Spleen (tissue), 13 donors: ENCODE measurements at places on chromosomes 7 and 10. TPM values are rescaled to one million over a fixed set of nuclear protein-coding genes. Genes with fewer than 3 reads are reported as not detected.

GRCh38 chr10:124683814-124684213 lies 60.4 kb downstream of the FAM53B start:
- no peak for DNase-seq
- H3K36me3 ChIP-seq: peaks cover 58% of the 10 kb centered on the region
- no peak overlapping the region for H3K4me3 ChIP-seq

DNA sequence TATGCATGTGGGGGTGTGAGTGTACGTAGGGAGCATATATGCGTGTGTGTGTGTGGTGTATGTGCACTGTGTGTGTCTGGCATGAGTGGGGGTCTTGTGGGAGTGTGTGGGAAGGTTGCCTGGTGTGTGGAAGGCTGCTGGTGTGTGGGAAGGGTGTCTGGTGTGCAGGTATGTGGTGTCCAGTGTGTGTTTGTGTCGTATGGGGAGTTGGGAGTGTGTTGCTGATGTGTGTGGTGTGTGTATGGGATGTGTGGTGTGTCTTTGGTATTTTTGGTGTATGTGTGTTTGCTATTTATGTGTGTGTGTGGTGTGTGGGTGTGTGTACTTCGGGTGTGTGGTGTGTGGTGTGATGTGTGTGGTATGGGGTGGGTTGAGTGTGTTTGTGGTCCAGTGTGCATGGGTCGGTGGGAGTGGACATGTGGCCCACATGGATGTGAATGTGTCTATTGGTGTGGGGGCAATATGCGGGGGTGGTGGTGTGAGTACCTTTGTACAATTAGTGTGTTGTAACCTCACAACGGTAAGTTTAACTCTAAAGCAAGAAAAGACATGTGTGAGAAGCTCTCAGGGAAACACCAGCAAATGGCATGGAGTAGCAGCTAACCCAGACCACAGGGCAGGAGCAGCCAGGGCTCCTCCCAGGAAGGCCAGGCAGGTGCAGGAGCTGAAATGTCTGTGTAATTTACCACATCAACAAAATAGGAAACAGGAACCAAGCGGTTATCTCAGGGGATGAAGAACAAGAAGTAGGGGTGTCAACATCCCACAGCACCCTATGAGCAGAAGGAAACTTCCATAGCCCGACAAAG lies 11.9 kb downstream of the ANTXRL start:
- no peaks in the 10 kb centered on the region for H3K27me3 ChIP-seq
- peak; percentile 61 for DNase-seq
- peaks cover 9% of the 10 kb centered on the region for H3K4me1 ChIP-seq
- no peak overlapping the region for H3K4me3 ChIP-seq

GRCh38 chr7:6727663-6728062 lies 20.9 kb upstream of the ZNF12 start:
- peaks cover 1% of the 10 kb centered on the region for H3K36me3 ChIP-seq
- no peak overlapping the region for H3K4me3 ChIP-seq
- peaks cover 5% of the 10 kb centered on the region for H3K4me1 ChIP-seq
- no peak for DNase-seq
- no peak overlapping the region for H3K27ac ChIP-seq
- no peaks in the 10 kb centered on the region for H3K27me3 ChIP-seq

DNA sequence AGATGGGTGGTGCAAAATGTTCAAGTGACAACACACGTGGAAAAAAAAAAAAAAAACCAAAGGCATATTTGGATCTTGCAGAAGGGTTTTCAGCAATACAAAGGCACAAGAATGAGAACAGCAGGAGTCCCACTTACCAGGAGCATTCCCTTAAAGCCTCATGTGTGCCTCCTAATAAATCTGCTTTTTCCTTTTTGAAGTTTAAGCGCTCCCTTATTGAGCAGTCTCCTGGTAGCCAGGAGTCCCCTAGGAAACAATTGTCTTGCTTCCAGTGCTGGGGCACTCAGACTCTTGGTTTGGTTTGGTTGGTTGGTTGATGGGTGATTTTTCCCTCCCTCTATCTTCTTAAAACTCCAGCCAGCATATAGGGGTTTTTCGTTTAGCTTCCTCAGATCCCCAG lies 321.8 kb upstream of the NFE2L3 start:
- H3K27me3 ChIP-seq: no peaks in the 10 kb centered on the region
- no peaks in the 10 kb centered on the region for H3K36me3 ChIP-seq
- no peak for DNase-seq
- H3K27ac ChIP-seq: no peak overlapping the region
- H3K4me1 ChIP-seq: peaks cover 6% of the 10 kb centered on the region

DNA sequence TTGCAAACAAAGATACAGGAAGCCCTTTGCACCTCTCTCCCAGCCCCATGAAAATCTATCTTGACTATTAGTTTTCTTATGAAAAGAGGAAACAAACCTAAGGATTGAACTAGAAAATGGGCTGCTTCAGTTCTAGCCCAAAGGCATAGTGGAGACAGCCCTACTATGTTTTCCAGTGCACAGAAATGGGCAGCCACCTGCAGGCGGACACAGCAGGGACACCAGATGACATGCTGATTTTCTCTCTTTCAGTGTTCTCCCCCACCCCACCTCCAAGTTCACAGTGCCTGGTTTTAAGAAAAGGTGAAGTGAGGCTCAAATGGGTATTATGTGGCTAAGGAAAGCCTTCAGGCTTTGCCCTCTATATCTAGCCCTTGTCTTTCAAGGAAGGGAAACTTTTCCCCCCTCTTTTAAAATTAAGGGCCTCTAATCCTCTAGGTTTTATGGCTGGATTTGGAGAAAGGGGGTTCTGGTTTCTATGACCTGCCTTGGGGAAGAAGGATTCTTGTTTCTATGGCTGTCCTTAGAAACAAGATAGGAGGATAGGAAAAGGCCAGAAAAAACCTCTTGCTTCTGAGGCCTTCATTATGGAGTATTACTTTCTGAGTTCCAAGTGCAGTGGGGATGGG lies 23.5 kb upstream of the DDX50 start:
- no peak overlapping the region for H3K27ac ChIP-seq
- no peaks in the 10 kb centered on the region for H3K36me3 ChIP-seq
- no peaks in the 10 kb centered on the region for H3K27me3 ChIP-seq
- DNase-seq: no peak
- H3K4me3 ChIP-seq: no peak overlapping the region

DNA sequence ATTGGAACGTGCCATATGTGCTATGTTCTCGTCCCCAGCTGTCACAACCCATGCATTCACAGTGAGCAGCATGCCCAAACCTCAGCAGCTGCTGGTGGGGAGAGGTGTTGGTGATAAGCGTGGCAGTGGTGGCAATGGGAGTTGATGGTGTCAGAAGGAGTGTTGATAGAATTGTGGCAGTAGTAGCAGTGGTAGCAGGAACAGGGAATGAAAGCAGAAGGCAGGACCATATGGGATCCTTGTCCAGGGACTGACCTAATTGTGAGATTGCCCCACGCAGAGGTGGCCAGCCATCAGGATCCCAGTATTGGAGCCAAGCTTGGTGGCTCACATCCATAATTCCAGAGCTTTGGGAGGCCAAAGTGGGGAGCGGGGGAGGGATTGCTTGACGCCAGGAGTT lies 276.3 kb downstream of the GALNT17 start:
- H3K4me3 ChIP-seq: no peak overlapping the region
- H3K4me1 ChIP-seq: no peaks in the 10 kb centered on the region
- no peak overlapping the region for H3K27ac ChIP-seq
- H3K27me3 ChIP-seq: no peaks in the 10 kb centered on the region
- no peaks in the 10 kb centered on the region for H3K36me3 ChIP-seq

- no peaks in the 10 kb centered on the region for H3K36me3 ChIP-seq
- no peaks in the 10 kb centered on the region for H3K27me3 ChIP-seq
- H3K4me3 ChIP-seq: peak overlapping the region; percentile 81
- no peak for DNase-seq
- peaks cover 79% of the 10 kb centered on the region for H3K4me1 ChIP-seq
These were observed 507 bp downstream of the SAR1A start for GRCh38 chr10:70169649-70170364.

GRCh38 chr10:129707406-129708388 lies 240.7 kb downstream of the MGMT start:
- H3K27me3 ChIP-seq: no peaks in the 10 kb centered on the region
- no peaks in the 10 kb centered on the region for H3K4me1 ChIP-seq
- H3K36me3 ChIP-seq: no peaks in the 10 kb centered on the region
- no peak overlapping the region for H3K27ac ChIP-seq
- DNase-seq: peak; percentile 50

DNA sequence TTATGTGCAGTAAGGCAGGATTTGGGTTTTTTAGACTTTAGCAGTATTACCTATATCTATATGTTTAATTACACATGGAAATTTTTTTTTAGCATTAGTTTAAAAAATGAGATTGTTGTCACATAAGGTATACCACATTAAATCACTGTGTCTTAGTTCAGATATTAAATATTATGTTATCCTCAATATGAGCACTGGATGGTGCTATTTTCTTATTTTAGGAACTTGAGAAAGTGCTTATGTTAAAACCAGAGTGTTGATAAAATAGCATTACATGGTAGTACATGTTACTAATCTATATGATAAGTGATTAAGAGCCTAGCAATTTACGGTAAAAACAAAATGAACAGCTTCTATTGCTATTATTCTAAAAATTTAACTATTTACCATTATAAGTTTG lies 28.8 kb downstream of the MIOS start:
- no peak overlapping the region for H3K4me3 ChIP-seq
- no peaks in the 10 kb centered on the region for H3K27me3 ChIP-seq
- no peaks in the 10 kb centered on the region for H3K4me1 ChIP-seq
- H3K36me3 ChIP-seq: peaks cover 64% of the 10 kb centered on the region

GRCh38 chr7:87218796-87219544 lies 562 bp downstream of the TMEM243 start:
- peak overlapping the region; percentile 91 for H3K27ac ChIP-seq
- DNase-seq: peak; percentile 89
- no peaks in the 10 kb centered on the region for H3K36me3 ChIP-seq
- H3K27me3 ChIP-seq: no peaks in the 10 kb centered on the region

- no peaks in the 10 kb centered on the region for H3K27me3 ChIP-seq
- no peaks in the 10 kb centered on the region for H3K4me1 ChIP-seq
- no peak for DNase-seq
- no peak overlapping the region for H3K27ac ChIP-seq
- no peaks in the 10 kb centered on the region for H3K36me3 ChIP-seq
- no peak overlapping the region for H3K4me3 ChIP-seq
These were observed 953.9 kb upstream of the ZNF722 start for GRCh38 chr7:63044721-63045120.

- H3K27me3 ChIP-seq: no peaks in the 10 kb centered on the region
- H3K36me3 ChIP-seq: no peaks in the 10 kb centered on the region
- H3K27ac ChIP-seq: no peak overlapping the region
- no peak for DNase-seq
These were observed 470.7 kb upstream of the AKR1E2 start for GRCh38 chr10:4355350-4355749.

Gene TCAF2
- total RNA-seq: 7.1 TPM

Gene MYO1G
- total RNA-seq: 36.4 TPM

Gene KCNH2
- 2.2 TPM for total RNA-seq

Gene ADRB1
- total RNA-seq: 3.4 TPM

Gene PPP1R17
- total RNA-seq: not detected

Gene GPR15LG
- total RNA-seq: not detected

Gene UCMA
- total RNA-seq: not detected

Gene IKZF1
- 389 TPM for total RNA-seq

Gene GDF2
- total RNA-seq: not detected
